ENCODE measurements at places on chromosomes 16 and 17.

DNA sequence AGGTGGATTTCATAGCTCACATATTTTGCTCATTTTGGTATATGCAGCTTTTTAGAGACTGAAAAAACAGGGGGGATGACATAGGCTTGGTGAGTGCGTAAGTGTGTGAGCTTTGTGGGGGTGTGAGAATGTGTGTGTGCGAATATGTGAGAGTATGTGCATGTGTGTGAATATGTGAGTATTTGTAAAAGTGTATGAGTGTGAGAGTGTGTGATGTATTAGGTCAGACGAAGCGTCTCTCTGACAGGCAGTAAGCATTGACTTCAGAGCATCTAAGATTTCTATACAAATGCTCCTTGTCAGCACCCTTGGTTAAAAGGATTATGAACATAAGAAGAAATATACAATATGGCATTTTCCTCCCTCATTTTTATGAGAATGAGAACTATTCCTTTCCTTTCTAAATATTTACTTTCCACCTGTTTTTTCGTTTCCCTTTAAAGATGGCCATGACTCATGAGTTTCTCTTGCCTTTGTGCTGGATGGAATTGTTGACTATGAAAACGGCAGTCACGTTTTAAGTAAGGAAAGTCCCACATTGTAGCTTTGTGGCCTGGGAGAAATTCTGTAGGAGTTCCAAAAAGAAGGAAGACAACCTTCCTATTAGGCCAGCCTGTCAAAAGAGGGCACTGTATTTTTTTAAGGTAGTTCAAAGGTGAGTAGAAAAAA is 276.4 kb downstream of the FOXL1 start:
- no peak for DNase-seq

DNA sequence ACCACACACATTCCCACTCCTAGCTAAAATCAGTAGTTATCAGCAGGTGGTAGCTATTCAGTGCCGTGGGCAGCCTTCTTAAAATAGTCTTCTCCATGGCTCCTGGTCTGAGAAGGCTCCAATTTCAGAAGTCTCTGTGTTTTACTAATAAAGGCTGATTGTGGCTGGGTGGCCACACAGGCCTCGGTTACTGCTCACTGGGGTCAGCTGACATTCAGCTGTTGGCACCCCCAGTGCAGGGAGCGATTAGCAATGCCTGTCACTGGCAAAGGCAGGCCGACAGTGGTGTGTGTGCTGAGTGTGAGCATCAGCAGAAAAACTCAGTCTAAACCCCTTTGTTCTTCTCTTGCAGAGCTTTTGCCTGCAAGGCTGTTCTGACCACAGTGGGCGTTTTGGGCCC is 16.6 kb upstream of the DBNDD1 start:
- no peak for DNase-seq

GRCh38 chr17:19464031-19465026 is 53.3 kb downstream of the RNF112 start:
- no peak for DNase-seq

GRCh38 chr17:74271901-74272561 is 2.0 kb upstream of the DNAI2 start:
- DNase-seq: no peak

DNA sequence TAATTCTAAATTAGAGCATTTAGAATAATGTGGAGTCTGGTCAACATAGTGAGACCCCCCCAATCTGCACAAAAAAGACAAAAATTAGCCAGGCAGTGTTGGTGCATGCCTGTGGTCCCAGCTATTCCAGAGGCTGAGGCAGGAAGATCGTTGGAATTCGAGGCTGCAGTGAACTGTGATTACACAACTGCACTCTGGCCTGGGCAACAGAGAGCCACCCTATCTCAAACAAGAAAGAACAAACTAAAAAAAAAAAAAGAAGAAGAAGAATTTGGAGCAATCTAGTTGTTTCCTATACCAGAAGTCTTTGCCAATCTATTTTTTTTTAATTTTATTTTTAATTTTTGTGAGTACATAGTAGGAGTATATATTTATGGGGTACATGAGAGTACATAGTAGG is 6.0 kb downstream of the CETP start:
- no peak for DNase-seq

- DNase-seq: no peak
Observed at GRCh38 chr16:9978160-9978725, 204.0 kb downstream of the GRIN2A start.

- DNase-seq: no peak
Observed at GRCh38 chr16:81505011-81505661, 60.5 kb downstream of the CMIP start.

DNA sequence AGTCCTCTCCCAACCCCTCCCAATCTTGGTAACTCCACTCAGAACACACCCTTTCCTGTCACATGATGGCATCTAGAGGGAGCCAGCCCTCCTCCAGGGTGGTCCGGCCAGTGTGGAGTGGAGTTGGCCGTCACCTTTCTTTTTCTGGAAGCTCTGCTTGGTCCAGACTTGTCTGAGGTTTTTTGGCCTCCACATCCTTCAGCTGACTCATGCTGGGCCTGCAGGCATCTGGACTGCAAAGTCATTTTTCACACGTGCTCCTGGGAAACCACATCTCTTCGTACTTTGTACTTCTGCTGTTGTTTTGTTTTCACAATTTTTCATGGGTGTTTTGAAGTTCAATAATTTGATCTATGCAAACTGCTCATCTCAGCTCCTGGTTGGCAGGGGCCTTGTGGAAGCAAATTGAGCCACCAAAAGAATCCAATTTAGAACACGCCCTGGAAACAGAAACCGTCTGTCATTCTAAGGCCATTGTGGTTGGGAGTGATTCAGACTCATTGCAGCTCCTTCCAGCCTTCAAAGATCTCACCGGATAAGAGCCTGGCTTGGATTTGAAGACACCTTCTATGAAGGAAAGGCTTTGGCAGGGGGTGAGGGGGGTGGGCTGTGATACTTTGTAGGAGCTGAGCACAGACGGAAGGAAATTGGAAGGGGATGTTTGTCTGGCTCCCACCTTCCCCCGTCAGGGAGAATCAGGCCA is 42.4 kb upstream of the NF1 start:
- DNase-seq: no peak

GRCh38 chr16:79932572-79932971 is 332.0 kb upstream of the MAF start:
- no peak for DNase-seq

DNA sequence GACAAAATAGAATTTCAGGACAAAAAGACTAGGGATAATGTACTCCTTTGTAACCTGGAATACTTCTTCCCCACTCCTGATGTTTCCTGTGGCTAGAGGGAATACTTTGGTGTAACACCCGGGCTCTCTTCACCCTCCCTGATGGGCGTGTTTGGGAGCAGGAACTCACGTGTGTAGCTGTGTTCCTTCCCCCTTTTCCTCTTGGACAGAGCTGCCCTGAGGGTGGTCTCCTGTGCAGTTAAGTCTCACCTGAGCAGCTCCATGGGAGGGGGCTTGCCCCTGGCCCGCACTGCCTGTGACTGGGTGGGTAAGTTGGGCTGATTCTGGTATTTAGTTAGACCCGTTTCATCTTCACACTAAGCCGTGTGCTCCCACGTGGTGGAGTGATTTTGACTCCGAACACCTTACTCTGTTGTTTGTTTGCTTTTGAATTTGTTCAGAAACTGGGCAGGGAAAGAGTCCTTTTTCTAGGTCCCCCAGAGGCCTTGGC is 87.9 kb downstream of the OR1D5 start:
- DNase-seq: no peak

DNA sequence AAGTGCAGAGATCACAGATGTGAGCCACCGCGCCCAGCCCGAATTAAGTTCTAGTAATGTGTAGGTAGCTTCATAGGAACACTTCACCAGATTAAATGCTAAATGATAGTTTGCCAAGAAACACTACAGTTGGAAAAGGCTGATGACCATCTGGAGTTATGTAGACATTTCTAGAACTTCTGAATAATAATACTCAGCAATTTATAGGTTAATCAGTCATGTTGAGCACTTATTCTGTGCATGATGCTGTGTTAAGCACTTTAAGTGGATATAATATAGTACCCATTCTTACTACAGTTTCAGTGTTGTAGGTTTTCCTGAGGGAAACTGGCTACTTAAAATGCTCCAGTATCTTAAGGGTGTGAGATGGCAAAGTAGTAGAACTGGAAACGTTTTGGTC is 45.2 kb downstream of the NUP93 start:
- DNase-seq: no peak

GRCh38 chr17:48558057-48558830 is 13.3 kb upstream of the HOXB2 start:
- DNase-seq: no peak

DNA sequence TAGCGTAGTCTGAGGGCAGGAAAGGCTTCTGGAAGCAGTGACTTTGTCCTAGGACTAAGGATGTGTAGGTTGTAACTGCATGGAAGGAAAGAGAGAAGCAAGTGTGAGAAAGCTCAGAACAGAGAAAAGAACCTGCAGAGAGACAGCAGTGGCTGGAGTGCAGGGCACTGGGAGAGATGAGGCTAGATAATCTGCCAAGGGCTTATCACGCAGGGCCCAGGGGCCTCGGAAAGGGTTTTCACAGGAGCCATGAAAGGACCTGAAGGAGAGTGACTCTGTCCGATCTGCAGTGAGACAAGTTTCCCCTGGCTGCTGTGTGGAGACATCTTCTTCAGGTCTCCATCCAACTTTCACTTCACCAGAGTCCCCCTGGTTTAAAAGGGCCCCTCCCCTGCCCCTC is 7.1 kb upstream of the SRCAP start:
- DNase-seq: no peak

- no peak for DNase-seq
Observed at GRCh38 chr17:8785547-8786413, 13.4 kb downstream of the MFSD6L start.

GRCh38 chr16:74570412-74571301 is 36.3 kb downstream of the GLG1 start:
- no peak for DNase-seq

- DNase-seq: no peak
Observed at GRCh38 chr17:44900894-44901293, 1.6 kb upstream of the EFTUD2 start.

DNA sequence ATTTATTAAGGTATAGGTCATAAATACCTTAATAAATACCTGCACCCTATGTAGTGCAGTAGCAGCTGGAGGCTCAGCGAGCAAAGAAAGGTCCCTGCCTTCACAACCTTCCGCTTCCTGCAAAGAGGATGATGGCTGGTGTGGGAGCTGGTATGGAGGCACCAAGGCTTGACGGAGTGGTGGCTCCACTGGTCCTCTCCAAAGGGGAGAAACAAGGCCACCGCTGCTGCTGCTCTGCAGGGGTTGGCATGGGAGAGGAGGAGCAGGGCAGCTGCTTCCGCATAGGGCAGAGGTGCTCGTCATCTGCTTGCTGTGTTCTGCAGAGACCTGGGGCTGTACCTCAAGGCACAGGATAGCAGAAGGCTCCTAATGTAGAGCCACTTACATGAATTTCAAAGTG is 52.8 kb downstream of the NDEL1 start:
- DNase-seq: no peak

DNA sequence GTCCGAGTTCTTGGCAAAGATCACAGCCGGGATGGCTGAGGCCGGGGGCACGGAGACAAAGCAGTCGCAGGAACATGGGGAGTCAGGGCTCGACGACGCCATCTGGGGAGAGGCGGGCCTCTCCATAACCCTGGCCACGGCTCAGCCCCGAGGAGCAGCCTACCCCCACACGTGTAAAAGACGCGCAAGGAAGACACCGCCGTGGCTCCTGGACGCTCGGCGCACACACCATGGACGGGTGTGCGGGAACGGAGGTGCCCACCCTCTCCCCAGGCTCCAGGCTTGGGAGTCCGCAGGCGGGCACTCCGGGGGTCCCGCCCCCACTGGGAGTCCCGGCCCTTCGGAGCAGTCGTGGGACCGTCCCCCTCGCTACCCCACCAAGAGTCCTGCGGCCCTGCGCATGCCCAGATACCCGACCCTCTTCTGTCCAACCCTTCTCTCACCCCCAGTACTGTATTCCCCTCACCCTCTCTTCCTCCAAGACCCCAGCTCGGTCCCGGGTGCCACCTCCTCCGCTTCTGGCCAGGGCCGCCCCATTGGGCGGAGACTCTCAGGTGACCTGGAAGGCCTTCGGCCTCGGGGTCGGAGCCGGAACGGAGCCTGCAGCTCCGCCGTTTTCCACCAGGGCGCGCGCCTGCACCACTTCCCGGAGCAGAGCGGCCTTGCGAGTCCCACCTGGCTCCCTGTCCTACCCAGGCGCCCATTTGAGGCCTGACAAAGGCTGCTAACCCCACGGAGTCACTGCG is at the start of gene SCRN2:
SCRN2 (minus strand) TSS at position 532 of the 746 bp plus-strand sequence; CDS start at position 102, 430 bp downstream.
- peak; percentile 74 for DNase-seq
